ENCODE measurements at places on chromosomes 1 and 21.

DNA sequence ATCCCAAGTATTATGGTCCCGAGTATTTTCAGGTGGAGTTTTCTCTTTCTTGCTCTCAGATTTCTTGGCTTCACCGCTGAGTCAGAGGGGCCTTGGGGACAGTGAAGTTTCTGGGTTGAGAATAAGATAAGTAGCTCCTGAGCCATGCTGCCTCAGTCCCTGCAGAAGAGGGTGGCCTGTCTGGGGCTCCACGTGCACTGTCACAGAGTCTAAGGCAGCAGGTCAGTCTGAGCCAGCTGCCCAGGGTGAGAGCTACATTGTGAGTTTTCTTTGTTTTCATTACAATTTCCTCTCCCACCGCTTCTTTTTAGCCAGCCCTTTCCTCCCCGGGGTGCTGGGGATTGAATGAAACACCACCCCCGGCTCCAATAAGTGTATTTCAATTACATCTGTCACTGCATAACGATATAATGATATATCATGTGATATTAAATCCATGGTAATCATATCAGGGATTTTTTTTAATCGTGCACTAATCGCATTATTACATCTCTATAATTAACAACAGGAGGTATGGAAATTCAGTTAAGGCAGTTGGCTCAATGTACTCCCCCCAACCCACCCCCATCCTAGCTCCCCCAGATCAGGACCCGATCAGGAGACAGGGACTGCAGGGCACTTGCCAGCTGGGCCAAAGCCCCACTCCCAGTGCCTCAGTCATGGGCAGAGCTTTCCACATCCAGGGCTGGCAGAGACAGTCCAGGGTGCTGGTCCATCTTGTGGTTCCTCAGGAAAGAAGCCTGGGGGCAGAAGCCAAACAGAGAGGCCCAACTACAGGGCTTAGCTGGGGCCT is 43.7 kb downstream of the DMAP1 start:
- no peak for DNase-seq

DNA sequence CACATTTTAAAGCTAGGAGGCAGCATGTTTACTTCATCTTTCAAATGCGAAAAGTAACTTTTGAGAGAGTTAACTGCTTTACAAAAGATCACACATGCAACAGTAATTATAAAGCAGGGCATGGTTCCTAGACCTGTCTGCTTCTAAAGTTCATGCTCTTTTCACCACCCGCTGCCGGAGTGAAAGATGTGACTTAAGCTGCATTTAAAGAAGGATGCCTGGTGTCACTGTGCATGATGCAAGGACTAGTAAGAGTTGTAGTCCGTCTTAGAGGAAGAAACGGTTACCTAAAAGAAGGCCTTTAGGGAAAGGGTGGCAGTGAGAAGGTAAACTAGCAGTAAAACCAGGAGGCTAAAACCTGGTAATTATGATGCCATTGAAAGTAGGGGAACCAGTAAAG is 1689.1 kb downstream of the KCNT2 start:
- no peak for DNase-seq

DNA sequence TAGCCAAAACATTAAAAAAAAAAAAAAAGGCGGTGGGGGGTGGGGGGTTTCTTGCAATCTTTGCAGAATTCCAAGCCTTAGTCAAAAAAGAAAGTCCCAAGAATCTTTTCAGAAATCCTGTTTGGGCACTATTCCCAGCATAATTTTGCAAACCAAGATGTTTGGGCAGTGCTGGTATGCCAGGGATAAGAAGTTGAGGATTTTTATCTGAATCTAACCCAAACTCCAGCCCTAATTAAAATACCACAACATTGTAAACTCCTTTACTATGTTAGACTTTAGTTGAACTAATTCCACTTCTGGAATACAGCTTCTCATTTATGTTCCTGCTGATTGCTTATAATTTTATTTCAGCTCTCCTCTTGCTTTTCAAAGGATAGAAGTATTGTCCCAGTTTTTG is 504.1 kb upstream of the ADGRL2 start:
- no peak for DNase-seq

DNA sequence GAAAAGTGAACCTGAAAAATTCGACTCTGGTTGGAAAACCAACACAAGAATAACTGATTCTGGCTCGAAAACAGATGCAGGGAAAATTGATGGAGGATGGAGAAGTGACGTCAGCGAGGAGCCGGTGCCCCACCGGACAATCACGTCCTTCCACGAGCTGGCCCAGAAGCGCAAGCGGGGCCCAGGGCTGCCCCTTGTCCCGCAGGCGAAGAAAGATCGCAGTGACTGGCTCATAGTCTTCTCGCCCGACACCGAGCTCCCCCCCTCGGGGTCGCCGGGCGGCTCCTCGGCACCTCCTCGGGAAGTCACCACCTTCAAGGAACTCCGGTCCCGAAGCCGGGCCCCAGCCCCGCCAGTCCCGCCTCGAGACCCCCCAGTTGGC is 1.9 kb downstream of the RUSC1 start:
- no peak for DNase-seq

GRCh38 chr1:22471078-22471477 is 19.4 kb downstream of the ZBTB40 start:
- DNase-seq = peak; percentile 29

- no peak for DNase-seq
Observed at GRCh38 chr1:85579622-85580021, 939 bp upstream of the CCN1 start.

- no peak for DNase-seq
Observed at GRCh38 chr1:239819096-239819495, 272.6 kb upstream of the FMN2 start.

DNA sequence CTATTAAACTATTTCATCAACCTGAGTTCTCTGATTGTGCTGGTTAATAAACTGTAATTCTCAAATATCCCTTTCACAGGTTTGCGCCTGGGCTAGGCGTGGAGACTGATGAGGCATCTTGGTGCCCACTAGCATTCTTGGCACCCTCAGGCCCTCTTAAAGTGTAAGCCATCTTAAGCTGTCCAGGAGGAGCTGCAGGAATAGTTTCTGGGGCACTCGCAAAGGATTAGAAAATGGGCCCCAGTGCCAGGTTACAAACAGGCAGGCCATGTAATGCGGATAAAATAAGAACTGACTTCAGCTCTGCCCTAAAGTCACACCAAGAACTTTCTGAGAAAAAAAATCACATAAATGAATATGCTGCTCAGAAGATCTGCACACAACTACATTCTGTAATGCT is 1.1 kb downstream of the CASQ2 start:
- DNase-seq = no peak

DNA sequence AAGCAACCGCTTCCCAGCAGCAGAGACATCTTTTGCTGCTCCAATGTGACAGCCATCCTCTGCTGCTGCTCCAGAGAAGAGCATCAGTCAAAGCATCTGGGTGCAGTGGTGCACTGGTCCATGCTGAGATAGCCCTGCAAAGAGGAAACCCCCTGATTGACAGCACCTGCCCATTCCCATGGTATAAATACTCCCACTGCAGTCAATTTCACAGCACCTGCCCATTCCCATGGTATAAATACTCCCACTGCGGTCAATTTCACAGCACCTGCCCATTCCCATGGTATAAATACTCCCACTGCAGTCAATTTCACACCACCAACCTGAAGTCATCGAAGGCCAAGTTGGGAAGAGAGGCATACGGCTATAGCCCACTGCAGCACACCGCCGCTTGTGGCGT is 25.5 kb downstream of the FBXO2 start:
- no peak for DNase-seq

- no peak for DNase-seq
Observed at GRCh38 chr1:162549001-162549400, 12.5 kb upstream of the UAP1 start.

DNA sequence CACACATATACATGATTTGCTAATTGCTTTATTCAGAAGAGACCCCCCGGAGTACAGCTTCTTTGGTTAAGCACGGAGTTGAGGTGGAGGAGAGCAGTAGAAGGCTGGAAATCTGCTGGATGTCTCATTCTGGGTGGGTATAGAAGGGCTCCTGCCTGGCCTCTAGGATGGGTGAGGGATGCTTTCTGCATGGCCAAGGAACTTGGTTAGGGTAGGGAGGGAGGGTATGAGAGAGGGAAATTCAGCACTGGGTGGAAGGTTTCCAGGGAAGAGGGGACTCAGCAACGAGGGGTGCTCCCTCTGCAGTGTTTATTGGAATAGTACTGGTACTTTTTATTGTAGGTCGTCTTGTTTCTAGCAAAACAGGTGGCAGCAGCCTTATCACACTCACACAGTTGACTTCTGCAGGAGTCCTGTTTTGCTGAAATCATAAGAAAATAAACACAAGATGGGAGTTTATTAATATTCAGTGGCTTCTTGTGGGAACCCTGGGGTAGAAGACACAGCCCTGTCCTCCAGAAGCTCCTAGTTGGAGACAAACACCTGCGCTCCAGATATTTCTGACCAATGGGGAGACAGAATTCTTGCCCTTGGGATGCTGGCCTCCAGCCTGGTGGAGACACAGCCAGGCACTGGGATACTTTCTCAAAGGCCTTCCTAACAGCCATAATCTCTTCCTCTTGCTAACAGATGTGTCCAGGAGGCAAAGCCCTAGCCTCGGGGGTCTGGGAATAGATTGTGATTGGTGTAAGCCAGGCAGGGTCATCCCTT is 3.8 kb downstream of the PLA2G2A start:
- DNase-seq = no peak

DNA sequence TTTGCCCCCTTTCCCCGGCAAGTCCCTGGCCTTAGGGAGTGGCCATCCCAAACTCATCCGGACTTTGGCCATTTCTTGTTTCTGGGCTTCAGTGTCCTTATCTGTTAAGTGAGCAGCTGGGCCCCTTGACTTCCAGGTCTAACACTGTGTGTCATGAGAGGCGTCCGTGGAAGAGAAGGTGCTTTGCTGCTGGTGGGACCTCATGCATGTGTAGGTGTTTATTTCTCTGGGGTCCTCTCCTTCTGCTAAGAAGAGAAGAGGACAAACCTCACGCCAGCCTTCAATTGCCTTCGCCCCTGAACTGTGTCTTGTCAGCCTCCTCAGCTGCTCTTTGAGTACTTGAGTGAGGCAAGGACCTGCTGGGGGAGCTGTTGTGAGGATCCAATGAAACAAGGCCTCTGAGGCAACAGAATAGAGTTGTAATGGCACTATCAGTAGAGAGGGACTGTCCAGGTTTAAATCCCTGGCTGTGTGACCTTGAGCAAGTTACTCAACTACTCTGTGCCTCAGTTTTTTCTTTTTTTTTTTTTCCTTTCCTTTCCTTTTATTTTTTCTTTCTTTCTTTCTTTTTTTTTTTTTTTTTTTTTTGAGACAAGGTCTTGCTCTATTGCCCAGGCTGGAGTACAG is 72.5 kb downstream of the RUNX3 start:
- no peak for DNase-seq

- DNase-seq = no peak
Observed at GRCh38 chr1:228381356-228381755, 25.3 kb downstream of the TRIM11 start.

DNA sequence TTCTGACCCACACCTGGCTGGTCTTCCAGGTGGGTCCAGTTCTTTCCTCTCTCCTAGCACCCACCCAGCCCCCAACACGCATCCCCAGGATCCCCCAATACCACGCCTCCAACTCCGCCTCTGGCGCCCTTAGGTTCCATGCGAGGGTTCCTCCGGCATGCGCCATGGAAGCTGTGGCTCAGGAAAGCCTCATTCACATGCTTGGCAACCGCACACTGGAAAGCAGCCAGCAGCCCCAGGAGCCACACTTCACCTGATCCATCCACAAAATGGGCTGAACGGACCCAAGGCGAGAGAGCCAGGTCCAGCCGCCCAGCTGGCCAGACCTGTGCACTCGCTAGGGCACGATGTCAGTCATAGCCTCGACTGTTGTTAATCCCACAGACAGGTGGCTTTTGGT is 161.2 kb downstream of the PSMG1 start:
- no peak for DNase-seq

DNA sequence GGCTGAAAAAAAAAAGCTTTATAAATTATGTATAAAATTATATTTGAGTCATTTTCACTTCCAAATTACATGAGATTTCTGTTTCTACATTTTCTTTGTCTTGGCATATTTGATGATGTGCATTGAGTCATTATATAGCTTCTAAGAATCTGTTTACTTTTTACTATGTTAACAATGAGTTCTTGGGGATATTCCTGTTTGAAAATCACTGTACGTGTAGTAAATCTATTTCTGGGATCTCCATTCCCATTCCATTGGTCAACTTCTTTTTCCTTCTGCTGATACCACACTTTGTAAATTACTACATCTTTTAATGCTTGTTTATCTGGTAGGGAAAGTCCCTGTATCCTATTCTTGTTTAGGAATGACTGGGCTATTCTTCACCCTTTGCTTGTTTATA is 43.6 kb downstream of the TNFRSF9 start:
- DNase-seq = no peak

- no peak for DNase-seq
Observed at GRCh38 chr1:23444104-23444533, 19.6 kb upstream of the TCEA3 start.

GRCh38 chr1:174206148-174206836 is 47.0 kb downstream of the RABGAP1L start:
- no peak for DNase-seq

DNA sequence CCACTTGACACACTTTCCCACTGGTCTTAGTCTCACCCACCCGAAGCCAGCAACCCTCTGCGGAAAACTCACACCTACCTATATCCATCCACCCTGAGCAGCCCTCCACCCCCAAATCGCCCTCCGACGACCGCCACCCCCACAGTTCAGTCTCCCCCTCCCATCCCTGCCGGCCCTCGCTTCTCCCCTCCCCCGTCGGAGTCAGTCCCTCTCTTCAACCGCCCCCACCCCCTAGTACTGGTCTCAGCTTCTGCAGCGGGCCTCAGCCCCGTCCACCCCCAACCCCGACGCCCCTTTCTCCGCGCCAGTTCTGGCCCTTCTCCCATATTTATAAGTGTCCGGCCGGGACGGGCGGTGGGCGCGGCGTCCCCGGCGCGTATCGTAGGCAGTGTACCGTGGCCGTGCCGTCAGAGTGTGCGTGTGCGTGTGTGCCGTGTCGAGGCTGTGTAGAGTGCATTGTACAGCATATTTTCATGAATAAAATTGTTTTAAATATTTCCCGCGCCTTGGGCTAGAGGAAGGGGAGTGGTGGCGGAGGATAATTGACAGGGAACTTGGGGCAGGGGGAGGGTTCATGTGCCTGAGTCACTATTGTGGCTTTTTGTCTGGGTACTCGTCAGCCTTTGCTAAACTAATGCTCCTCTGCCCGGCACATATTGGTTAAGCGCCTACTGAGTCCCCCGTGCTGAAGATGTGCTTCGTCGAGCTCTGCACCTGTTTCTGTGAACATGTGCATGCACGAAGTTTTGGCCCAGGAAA is 22.0 kb downstream of the FOXO6 start:
- DNase-seq = no peak

DNA sequence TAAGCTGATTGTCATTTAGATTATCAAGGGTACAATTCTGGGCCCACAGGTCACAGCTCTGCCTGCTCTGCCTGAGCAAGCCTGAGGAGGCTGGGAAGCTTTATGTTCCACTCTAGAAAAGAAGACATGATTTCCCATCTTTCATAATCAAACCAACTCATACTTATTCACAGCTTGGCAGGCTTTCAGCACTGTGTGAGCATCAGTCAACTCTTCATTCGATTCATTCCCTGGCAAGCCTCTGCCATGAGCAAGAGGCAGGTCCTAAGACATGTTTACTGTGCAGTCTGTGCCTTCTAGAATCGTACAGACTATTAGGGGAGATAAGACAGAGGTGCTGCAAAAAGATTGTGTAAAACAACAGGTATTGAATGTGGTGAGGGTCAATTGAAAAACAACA is 24.5 kb upstream of the KIRREL1 start:
- peak; percentile 74 for DNase-seq
